ENCODE measurements at places on chromosomes 6 and 20. TPM values are rescaled to one million over a fixed set of nuclear protein-coding genes. Genes with fewer than 3 reads are reported as not detected.

GRCh38 chr6:17032988-17033634, 68.7 kb upstream of the STMND1 start:
- peak; percentile 40 for DNase-seq

- DNase-seq = no peak
These were observed 40.7 kb downstream of the PREX1 start for GRCh38 chr20:48786951-48787705.

DNA sequence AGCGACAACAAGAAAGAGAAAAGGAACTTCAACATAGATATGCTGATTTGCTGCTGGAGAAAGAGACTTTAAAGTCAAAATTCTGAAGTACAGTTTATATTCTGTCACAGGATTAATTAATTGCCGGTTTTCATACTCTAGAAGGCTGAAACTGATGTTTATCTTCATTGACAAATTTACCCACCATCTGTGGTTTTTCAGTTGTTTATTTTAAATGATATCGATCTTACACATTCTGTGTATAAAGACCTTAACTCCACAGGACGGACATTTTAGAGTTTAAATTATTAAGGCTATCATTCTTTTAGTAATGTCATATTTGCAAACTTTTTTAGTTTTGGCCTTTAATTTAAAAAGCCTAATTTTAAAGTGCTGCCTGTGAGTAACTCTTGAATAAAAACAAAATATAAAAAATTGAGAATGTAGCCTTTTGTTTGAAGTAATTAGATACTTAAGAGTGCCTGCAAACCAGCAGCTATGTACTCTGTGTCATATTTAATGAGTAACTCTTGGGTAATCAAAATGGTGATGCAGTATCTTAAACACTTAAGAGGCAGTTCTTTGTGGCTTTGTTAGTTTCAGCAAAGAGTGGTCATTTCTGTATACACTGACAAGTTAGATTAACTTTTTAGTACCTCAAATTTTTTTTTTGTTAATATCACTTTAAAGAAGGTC, 59.3 kb downstream of the CDC5L start:
- no peak for DNase-seq

DNA sequence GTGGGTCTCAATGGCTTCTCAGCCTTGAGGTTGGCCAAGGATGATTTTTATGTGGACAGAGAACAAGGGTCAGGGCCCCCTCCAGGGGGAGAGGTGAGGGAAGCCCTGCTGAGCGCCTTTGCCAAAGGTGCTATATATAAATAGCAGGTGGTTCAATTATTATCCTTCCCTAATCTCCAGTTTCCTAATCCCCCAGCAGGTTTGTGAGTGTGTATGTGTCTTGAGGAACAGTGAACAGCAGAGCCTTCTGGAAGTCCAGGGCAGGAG, 3.2 kb upstream of the SIRPA start:
- DNase-seq = no peak

GRCh38 chr6:30127238-30128093, 8.5 kb upstream of the TRIM40 start:
- DNase-seq = no peak

- DNase-seq = no peak
These were observed 92.6 kb downstream of the ADGRB3 start for GRCh38 chr6:68727699-68728098.

DNA sequence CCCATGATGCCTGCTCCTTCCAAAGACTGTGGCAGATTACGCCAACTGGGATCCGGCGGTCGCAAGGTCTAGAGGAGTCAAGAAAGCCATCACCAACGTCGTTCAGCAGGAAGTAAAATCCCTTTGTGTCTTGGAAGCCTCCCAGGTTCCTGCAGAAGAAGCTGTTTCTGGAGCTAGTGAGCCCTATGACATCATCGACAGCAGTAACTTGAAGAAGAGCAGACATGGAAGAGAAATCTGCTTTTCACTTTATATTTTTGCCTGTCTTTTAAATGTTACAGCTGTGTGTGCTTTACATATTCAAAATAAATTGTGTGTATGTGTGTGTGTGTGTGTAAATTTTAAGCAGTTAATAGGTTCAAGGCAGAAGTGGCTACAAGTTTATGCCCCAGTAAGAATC, 7.4 kb upstream of the OR2H2 start:
- DNase-seq = no peak

- no peak for DNase-seq
These were observed 265.5 kb upstream of the EXOC2 start for GRCh38 chr6:958488-958887.

- DNase-seq = no peak
These were observed 2.6 kb downstream of the ARMC2 start for GRCh38 chr6:108850669-108851465.

- DNase-seq = no peak
These were observed 106.8 kb upstream of the DOK5 start for GRCh38 chr20:54368570-54368969.

GRCh38 chr20:44720997-44721784, 6.0 kb downstream of the CCN5 start:
- no peak for DNase-seq

GRCh38 chr6:142756215-142756630, 188.8 kb downstream of the HIVEP2 start:
- DNase-seq = no peak

DNA sequence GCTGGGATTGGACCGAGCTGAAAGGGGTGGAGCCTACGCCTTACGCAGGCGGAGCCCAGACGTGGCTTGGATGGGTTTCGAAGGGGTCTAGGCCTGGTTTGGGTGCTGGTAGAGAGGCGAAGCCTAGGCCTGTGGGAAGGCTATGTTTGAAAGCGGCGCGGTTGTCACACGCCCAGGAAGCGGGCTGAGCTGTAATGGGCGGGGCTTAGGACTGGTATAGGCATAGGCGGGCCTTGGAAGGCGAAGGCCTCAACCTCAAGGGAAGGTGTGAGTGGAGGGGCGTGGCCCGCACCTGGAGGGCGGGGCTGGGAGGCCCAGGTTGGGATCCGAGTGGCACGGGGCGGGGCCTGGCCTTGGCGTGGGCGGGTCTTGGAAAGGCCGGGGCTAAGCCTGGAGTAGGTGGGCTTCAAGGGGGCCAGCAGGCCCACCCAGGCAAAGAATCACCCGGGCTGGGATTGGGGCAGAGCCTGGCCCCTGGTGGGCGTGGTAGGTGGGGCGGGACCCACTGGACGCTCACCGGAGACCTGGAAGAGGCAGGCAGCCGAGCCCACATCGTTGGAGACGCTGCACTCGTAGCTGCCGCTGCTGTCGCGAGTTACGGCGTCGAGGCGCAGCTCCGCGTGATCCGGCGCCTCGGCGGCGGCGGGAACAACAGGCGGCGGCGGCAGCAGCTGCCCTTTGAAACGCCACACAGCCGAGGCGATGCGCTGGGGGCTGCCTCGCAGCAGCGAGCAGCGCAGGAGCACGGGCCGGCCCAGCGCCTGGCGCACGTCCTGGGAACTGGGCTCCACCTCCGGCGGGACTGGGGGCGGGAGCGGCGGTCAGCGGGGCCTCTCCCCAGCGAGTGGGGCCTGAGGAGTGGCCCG, 49.0 kb downstream of the MDGA1 start:
- DNase-seq = no peak

- peak; percentile 9 for DNase-seq
These were observed 1.9 kb upstream of the ELOVL4 start for GRCh38 chr6:79949233-79949632.

GRCh38 chr6:11094411-11094851, 797 bp downstream of the SMIM13 start:
- DNase-seq = peak; percentile 18

DNA sequence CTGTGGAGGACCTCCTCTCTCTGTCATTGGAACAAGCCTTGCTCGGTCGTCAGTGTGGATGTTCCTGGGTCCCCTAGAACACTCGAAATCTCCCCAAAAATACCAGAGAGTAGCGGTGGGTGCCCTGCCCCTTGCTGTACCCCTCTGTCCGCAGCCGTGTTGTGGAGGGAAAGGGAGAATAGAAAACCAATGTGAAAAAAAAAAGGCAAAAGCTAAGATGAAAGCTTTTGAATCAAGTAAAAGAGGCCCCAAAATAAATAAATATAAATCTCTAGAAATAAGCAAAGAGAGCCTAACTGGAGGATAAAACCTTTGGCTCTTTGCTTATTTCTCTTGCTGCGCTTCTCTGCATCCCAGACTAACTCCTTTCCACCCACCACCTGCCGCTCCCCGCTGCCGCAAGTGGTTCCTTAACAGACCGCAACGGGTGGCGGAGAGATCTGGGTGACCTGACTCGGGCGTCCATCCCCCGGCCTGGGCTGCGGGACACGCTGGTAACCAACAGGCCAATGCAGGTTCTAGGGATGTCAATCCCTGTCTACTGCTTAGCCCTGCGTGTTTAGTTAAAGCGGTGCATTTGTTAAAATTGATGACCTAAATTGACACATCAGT, 110.0 kb downstream of the GPX5 start:
- DNase-seq = no peak

GRCh38 chr20:53934421-53935343, 135.7 kb downstream of the BCAS1 start:
- DNase-seq = peak; percentile 60

- peak; percentile 94 for DNase-seq
These were observed 68.8 kb downstream of the GJA1 start for GRCh38 chr6:121504227-121504626.

- no peak for DNase-seq
These were observed 49.3 kb downstream of the EZR start for GRCh38 chr6:158769771-158770432.

- peak; percentile 9 for DNase-seq
These were observed 16.2 kb downstream of the METTL24 start for GRCh38 chr6:110341663-110342596.

- no peak for DNase-seq
These were observed 96.6 kb downstream of the DLGAP4 start for GRCh38 chr20:36402708-36403107.

GRCh38 chr6:119348748-119349360, 707 bp downstream of the MAN1A1 start:
- no peak for DNase-seq

Gene NKX2-4
- polyA plus RNA-seq = not detected

Gene SMLR1
- polyA plus RNA-seq = 0.03 TPM

Gene IP6K3
- 0.07 TPM for polyA plus RNA-seq

Gene PACSIN1
- 0.14 TPM for polyA plus RNA-seq

Gene CDH4
- 10.3 TPM for polyA plus RNA-seq

Gene SASH1
- 2.5 TPM for polyA plus RNA-seq

Gene HEY2
- polyA plus RNA-seq = not detected

Gene SIRPB1
- polyA plus RNA-seq = 0.56 TPM
